ENCODE measurements at places on chromosomes 7 and 10.

DNA sequence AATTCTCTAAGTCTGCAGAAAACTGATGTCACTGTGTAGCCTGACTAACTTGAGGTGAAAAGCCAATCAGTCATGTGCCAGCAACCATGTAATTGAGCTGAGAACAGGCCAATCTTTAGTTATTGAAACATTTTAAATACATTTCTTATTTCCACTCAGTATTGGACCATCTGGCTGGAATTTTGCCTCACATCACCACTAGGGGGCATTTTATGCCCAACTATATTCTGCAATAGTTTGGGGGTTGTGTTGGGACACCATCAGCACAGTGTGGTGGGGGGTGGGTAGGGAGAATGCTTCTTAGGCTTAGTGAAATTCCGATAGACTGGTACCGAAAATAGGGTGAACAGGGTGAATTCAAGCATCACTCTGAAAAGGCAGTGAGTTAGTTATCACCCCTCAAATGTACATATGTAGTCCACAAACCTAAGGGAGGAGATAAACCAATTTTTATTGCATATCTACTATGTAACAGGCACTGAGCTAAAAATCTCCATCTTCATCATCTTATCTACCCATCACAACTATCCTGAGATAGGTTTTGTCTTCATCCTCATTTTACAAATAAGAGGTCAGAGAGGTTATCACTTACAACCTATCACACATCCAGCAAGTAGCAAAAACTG is 17.8 kb downstream of the NPSR1 start:
- no peak for DNase-seq

DNA sequence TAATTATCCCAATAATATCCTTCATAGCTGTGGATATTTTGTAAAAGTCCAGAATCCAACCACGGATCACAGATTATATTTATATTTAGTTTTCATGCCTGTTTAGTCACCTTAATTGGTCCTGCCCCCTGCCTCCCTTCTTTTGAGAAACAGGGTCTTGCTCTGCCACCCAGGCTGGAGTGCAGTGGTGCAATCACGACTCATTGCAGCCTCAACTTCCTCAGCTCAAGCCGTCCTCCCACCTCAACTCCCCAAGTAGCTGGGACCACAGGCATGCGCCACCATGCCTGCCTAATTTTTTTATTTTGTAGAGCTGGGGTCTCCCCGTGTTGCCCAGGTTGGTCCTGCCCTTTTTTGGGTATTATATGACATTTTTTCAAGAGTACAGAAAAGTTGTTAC is 129.4 kb downstream of the KAT6B start:
- DNase-seq, result no peak

- DNase-seq, result no peak
Measured at GRCh38 chr10:99341860-99342490, 12.8 kb downstream of the CNNM1 start.

DNA sequence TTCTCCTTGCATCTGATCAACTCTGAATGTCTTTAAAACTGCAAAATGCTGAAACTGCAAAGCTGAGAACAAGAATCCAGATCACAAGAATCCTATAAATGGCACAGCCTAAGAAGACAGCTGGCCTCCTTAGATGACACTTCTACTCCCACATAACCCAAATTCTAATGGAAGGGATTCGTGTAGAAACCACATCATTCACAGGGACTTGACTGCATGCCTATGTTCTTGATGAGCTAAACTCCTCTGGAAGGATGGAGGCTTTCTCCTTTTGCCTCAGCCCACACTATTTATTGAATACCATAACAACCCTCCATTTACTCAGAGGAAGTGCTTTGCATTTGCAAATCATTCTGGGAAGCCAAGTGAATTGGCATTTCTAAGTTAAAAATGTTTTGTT is 252.5 kb upstream of the VWC2 start:
- DNase-seq, result no peak

GRCh38 chr7:29825775-29826529 is 19.6 kb downstream of the WIPF3 start:
- no peak for DNase-seq

DNA sequence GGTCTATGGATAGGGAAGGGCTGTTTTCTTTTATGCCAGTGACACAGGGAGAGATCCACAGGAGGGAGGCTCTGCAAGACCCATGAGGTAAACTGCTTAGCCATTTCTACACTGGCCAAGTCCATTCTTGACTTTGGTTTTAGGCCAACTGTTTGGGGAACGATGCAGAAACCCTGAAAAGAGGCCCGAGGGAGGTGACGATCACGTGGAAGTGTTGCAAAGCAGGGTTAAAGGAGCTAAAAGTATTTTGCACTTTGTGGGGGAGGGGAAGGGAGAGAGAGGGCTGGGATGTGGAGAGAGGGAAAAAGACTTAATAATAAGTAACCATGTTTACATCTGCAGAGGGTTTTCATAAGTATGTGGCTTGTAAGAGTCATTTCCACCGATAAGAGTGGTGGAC is 239.7 kb downstream of the EMX2 start:
- DNase-seq, result no peak

DNA sequence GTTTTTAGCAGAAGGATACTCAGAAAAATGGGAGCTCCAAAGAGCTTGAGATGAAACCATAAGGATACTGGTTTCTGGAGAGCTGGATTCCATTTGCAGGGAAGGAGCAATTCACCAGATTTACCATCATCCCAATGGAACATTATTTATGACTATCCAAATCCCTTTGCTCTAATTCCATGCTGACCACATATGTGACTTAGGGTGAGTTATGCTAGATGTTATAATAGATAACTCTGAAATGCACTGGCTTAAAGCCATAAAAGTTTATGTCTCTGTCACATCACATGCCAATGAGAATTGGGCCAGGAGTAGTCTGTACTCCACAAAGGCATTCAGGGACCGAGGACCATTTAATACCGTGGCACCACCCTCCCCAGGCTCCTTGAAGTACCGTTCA is 185.2 kb downstream of the SKIDA1 start:
- DNase-seq, result no peak

GRCh38 chr10:34966040-34966439 is 124.1 kb downstream of the CUL2 start:
- peak; percentile 57 for DNase-seq

DNA sequence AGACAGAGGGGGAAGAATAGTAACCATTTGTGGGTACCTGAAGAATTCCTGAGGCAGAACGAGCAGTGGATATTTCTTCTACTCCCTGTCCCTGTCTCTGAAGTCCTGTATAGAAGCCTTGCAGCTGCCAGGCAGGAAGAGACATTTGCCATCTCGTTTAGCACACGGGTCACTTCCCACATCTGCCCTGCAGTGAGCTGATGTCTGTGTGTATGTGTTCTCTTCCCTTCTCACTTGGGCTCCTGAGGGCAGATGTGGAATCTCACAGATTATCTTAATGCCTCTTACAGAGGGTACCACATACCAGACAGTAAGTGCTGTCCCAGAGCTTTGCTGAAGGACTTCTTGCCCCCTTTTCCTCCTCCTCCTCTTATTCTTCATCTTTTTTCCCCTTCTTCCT is 14.1 kb upstream of the TRPV6 start:
- no peak for DNase-seq

DNA sequence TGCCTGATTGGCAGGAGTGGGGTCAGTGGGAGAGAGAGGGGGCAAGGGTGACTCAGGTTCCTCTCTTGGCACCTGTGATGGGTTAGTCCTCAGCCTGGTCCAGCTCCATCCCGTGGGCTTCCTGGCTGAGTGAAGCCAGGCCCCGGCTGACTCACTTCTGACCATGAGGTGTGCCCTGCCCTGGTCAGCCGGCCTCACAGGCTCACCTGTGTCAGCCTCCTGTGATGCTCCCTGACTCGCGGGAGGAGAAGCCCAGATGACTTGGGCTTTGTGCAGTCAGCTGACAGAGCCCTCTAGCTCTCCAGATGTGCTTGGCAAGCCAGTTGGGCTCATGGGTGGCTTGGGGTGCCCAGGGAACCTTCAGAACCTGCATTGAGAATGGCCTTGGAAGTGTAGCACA is 16.0 kb upstream of the PPIF start:
- DNase-seq, result no peak

- no peak for DNase-seq
Measured at GRCh38 chr10:113397047-113397446, 155.8 kb upstream of the HABP2 start.

DNA sequence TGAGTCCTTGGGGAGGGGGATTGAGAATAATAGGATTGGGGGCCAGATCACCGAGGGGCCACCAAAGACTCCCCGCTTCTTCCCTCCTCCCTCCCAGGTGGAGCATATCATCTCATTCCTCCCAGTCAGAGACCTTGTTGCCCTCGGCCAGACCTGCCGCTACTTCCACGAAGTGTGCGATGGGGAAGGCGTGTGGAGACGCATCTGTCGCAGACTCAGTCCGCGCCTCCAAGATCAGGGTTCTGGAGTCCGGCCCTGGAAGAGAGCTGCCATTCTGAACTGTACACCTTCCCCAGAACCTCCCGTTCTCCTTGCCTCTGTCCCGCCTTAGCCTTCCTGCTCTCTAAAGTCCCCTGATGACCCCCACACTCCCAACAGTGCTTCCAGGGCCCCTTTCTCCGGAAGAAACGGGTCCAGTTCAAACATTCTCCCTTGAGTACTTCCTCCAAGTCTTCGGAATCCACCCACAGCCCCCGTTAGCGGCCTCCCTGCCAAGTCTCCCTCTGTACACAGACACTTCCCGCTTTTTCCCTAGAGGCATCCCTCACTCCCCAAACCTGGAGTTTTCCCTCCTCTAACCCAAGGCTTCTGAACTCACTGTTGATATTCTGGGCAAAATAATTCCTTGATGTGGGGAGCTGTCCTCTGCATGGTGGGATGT is 4.1 kb downstream of the FBXO24 start:
- DNase-seq, result no peak

DNA sequence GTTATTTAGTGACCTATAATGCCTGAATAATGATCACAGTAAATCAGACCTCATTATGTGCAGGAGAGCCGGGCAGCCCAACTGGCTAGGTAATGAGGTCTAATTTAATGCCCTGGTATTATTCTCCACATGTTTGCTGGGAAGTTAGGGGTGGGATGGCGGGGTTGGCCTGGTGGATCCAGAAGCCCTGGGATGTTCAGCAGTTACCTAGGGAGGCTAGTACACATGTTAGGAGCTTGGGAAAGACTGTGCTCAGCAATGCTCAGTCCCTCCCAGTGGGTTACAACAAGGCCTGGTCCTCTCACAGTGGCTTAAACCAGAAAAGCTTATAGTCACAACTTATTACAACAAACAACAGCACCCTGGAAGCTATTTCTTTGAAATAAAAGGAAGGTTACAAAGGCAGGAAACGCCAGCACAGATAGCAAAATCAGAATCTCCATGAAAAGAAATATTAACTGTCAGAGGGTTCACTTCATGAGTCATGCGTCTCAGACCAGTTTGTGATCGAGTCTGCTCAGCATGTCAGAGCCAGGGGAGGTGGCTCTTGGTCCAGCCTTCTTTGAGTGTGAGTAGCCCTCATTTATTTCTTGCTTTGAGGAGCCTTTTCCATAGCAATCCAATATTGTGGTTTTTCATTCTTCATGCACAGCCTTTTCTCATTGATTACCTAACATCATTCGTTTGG is 418.6 kb upstream of the NPVF start:
- no peak for DNase-seq

GRCh38 chr10:132104062-132104461 is 38.3 kb downstream of the JAKMIP3 start:
- no peak for DNase-seq

- DNase-seq, result no peak
Measured at GRCh38 chr7:131218727-131219128, 108.9 kb upstream of the MKLN1 start.

DNA sequence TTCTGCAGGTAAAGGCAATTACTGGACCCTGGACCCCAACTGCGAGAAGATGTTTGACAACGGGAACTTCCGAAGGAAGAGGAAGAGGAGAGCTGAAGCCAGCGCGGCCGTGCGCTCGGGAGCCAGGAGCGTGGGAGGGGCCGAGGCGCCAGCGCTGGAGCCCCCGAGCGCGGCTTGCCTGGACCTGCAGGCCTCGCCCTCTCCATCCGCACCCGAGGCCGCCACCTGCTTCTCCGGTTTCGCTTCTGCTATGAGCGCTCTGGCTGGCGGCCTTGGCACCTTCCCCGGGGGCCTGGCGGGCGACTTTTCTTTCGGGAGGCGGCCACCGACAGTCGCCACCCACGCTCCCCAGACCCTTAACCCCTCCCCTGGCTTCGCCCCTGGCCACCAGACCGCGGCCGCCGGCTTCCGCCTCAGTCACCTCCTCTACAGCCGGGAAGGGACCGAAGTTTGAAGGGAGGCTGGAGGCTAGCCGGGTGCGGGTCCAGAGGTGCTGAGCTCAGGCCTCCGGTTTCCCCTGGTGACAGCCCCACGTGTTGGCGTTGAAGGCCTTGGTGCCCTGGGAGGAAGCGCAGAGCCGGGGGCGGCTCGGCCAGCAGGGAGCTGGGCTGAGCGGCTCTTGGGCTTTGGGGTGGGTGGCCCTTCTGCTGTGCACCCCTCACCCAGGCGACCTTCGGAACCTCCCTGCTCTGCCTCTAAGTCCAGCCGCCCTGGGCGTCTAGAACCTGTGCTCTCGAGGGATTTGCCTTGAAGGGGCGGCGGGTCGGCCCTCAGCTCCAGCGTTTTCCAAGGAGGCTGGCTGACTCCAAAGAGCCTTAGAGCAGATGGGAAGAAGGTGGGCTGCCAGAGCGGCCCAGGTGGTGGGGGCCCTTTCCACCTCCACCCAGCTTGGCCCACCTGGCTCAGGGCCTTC is 1.8 kb downstream of the FOXI2 start:
- DNase-seq, result no peak

GRCh38 chr7:128946936-128947830 is 9.5 kb downstream of the IRF5 start:
- no peak for DNase-seq

DNA sequence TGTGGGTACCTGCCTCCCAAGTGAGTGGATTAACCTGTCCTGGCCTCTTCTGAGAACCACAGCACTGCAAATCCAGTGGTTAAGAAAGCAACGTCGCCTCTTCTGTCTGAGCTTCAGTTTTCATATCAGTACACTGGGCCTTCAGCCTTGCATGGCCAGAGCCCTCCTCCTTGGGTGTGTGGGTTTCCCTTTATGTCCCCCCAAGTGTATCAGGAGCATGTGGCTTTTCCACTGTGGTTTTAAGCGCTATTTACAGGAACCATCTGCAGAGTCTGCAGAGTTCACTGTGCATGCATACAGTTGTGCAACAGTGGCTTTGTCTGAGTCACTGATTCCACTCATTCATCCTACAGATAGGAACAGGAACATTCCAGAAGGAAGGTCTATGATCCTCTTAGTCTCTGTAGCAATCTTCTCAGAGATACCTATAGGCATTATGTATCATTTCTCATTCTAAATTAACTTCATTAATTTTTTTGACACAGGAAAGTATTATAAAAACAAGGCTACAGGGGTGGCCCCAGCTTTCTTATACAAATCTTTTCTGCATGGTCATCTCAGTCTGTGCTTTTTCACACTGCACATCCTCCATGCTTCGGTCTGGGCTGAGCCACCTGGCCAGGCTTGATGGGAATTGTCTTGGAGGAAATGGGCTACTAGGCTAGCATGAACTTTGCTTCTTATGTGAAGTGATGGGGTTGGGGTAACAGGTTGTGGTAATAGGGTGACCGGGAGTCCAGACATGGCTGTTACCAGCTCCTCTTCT is 17.1 kb downstream of the MBL2 start:
- no peak for DNase-seq

DNA sequence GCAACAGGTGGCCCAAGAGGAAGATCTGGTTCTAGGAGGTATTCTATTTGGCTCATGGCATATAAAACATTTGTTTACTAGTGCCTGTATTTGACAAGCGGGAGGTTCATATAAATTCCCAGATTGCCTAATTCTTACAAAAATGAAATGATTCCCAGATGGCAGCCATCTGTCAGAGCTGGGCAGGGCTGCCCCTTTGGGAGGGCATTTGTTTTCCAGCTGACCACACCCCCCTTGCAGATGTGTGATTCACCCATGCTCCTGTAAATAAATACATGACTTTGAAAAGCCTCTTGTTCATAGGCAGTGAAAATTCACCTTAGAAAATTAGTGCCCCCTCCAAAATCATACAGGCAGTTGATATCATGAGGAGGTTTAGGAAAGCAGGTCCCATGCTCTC is 8.6 kb downstream of the VWC2 start:
- DNase-seq, result no peak
